ENCODE measurements at places on chromosomes 2 and 18. TPM values are rescaled to one million over a fixed set of nuclear protein-coding genes. Genes with fewer than 3 reads are reported as not detected.

DNA sequence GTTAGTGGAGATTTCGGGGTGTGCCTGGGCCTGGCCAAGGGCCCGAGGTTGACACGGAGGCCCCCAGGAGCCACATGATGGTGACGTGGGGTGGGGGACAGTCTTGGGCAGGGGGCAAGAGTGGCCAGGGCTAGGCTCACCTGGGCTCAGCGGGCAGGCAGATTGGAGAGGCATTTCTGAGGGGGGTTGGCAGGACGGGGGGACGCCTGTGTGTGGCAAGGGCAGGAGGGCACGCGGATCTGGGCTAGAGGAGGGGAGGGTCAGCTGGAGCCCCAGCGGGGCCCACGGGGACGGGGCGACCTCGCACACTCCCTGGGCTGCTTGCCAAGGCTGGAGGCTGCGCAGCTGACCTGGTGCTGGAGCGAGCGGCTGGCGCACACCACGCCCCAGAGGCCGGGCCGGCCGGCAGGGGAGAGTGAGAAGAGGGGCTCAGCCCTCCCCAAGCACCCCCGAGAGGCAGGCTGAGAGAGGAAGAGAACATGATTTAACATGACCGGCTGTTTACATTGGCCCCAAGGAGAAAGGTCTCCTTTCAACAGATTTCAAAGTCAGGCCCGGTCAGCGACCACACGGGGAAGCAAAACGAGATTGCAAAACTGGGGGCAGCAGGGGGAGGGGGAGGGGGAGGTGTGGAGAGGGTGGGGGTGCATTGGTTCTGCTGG is 38.0 kb upstream of the SNED1 start:
- DNase-seq, result no peak

DNA sequence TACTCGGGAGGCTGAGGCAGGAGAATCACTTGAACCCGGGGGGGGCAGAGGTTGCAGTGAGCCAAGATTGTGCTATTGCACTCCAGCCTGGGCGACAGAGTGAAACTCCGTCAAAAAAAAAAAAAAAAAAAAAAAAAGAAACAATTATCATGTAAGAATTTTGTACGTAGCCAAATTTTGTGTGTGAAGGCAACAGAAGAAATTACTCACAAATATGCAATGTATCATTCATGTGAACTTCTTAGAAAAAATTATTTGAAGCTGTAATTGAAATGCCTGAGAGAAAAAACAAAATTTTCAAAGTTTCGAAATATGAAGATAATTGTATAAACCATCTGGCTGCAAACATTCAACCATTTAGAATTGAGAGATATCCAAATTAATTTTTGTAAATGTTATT is 204.8 kb upstream of the PARD3B start:
- DNase-seq, result no peak

- no peak for DNase-seq
Observed at GRCh38 chr2:233929352-233930022, 12.3 kb downstream of the TRPM8 start.

- no peak for DNase-seq
Observed at GRCh38 chr18:31399306-31400032, 22.9 kb downstream of the DSG4 start.

- no peak for DNase-seq
Observed at GRCh38 chr2:233259730-233260129, 8.3 kb downstream of the ATG16L1 start.

DNA sequence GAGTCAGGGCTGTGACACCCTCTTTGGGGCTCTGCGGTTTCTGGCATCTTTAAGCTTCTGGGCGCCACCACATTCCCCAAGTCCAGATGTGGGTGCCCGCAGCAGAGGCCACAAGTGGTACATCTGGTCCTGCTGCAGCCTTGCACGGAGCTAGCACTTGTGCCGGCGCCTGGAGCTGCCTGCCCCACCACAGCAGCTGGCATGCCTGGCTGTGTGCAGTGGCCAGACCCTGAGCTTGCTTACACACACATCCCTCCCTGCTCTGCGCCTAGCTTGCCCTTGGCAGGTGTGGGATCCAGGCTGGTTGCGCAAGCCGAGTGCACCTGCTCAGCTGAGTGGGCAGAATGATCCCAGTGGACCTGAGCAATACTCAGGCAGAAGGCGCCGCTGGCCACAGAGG is 27.3 kb downstream of the SLC4A10 start:
- peak; percentile 34 for DNase-seq

TCF7L1 gene
- total RNA-seq, result 9.3 TPM
